ENCODE measurements at places on chromosomes 7 and 10. TPM values are rescaled to one million over a fixed set of nuclear protein-coding genes. Genes with fewer than 3 reads are reported as not detected.

GRCh38 chr10:132983252-132984007 lies 41.1 kb upstream of the CFAP46 start:
- no peak for DNase-seq

DNA sequence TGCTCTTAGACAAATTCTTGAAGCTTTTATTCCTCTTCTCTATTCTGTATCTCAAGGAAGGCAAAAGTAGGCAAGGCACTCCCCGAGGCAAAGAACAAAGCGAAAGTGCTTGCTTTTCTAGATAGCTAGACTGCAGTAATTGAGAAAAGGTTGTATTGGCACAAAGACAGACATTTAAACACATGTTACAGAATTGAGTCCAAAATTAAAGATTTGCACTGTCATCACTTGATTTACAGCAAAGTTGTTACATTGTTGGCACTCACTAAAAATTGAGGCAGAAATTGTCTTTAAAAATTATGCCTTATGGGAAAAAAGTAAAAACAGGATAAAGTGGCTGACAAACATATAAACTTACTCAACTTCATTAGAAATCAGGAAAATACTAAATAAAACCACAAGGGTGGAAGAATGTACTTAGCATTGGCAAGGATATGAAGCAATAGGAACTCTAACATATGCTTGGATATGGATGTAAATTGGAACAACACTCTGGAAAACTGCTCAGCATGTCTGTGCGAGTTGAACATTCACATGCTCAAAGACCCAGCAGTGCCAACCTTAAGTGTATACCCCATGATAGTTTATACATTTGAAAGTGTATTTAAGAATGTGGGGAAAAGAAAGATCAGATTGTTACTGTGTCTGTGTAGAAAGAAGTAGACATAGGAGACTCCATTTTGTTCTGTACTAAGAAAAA lies 491.3 kb downstream of the GLRX3 start:
- DNase-seq: no peak

GRCh38 chr7:7989616-7990440 lies 21.2 kb downstream of the GLCCI1 start:
- no peak for DNase-seq

DNA sequence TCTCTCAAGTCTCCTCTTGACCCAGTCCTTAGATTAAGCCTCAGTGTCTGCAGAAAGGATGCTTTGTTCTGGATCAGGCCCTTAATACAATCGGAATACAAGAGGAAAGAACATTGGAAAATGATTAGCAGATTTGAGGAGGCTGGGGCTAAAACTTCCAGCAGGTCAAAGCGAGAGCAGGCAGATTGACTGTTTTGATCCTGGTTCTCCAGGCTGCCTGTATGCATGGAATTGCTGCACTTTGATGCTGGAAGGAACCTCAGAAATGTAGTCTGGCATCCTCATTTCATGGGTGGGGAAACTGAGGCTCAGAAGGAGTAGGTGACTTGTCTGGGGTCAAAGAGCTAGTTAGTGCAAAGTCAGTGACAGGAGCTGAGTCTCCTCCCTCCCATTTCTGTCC lies 202.8 kb downstream of the EMX2 start:
- DNase-seq: no peak

GRCh38 chr7:57370739-57371098 lies 79.3 kb upstream of the ZNF716 start:
- no peak for DNase-seq

DNA sequence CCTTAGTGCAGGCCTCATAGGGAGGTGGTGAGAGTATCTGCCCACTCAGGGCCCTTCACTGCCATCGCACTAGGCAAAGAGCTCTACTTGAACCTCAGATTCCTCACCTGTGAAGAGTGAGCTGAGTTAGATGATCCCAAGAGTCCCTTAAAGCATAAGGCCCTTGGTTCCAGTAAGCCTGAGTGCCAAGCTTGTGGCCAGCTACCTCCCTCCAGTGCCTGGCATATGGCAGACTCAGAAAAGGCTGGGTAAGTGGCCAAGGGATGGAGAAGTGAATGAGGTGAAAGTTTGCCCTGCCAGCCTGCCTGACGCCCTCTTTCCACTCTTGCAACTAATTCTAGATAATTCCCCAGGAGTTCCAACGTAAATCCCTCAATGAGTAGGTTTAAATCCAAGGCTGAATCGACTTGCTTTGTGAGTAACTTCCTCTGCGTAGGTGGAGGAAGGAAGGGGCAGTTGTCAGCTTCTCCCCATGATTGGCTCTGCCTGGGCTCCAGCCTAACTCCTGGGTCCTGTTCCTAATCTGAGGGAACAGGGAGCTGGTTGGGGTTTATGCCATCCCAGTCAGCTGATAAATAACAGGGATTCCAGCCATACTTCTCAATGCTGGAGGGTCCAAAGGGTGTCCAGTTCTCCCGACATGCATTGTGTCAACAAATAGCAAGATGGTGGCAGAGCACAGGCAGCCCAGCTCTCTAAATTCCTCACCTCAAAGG lies 14.2 kb downstream of the DUSP5 start:
- no peak for DNase-seq

DNA sequence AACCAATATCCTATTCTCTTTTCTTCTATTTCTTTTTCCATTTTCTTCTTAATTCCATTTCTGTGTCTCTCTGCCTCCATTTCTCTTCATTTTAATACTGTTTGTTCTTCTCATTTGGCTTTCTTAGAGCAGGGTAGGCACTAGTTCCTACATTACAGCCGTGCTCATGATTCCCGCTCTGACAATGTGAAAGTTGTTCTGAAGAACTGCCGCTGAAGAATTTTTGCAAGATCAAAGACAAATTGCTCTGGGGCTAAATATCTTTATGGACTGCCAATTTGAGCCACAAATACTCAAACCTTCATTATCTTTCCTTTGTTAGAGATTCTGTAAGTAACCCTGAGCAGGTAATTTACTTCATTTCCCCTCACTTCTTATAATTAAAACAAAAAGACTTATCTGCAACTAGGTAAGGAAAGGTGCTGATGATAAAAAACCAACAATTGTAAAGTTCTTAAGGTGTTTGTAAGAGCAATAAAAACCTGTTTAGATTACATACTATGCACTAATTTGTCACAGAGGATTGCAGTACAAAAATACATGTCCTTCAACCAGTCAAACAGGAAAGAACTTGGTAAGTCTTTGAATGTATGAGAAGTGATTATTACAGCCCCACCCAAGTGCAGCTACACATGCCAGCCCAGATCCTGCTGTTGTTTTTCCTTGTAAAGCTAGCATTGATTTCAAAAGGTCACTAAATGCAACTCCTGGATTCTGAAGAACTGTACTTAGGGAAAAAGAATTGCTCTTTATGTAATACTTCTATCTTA lies 127.5 kb downstream of the COL28A1 start:
- no peak for DNase-seq

The TAS2R41 gene
- total RNA-seq: 0.69 TPM

DNA sequence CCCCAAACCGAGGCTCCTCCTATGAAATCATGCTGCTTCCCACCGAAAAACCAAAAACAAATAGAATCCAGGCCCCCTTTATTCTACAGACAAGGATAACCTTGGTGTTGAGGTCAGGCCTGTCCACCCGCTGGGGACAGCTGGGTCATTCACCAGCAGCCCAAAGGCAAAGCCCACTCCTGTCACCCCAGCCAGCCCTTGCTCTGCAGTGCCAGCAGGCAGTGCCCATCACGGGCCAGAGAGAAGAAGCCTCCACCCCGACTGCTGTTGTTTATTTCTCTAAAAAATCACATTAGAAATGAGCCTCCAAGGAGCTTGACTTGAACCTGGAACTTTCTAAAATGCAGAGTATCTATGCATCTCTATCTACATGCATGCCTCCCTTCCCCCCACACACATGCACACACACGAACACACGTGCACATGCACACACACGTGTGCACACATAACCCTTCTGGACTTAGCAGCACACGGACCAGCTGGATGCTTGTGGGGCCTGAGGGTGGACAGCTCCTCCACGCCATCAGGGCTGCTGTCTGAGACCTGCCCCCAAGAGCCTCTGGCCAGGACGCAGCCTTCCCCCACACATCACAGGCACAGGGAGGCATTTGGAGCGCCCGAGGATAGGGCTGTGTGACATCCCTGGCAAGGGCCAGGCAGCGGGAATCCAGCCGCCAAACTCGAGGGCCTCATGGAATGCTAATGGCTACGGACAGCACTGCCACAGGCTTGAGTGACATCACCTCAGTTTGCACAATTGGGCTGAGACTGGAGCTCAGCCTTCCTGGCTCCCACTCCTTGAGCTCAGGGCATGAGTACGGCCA lies 22.8 kb downstream of the PRKAG2 start:
- no peak for DNase-seq
